CD8-positive, alpha-beta memory T cell (primary cell): ENCODE measurements at places on chromosomes 1 and 21. TPM values are rescaled to one million over a fixed set of nuclear protein-coding genes. Genes with fewer than 3 reads are reported as not detected.

The AZIN2 gene
- total RNA-seq: 2.1 TPM

The DIPK1A gene
- 10.9 TPM for total RNA-seq

The OPTC gene
- total RNA-seq: not detected

The KMO gene
- total RNA-seq: 1.4 TPM

The ITGB2 gene
- 165 TPM for total RNA-seq

The CDC42 gene
- total RNA-seq: 347 TPM

The KIF17 gene
- not detected for total RNA-seq

The CTXND2 gene
- not detected for total RNA-seq

The FCRL4 gene
- not detected for total RNA-seq

The MRPL9 gene
- total RNA-seq: 190 TPM

GRCh38 chr1:8312235-8313218, 5.4 kb upstream of the SLC45A1 start:
- peaks cover 12% of the 10 kb centered on the region for H3K27me3 ChIP-seq
- no peaks in the 10 kb centered on the region for H3K36me3 ChIP-seq
- peaks cover under 1% of the 10 kb centered on the region for H3K4me1 ChIP-seq
- H3K4me3 ChIP-seq: no peak overlapping the region
- H3K27ac ChIP-seq: no peak overlapping the region

DNA sequence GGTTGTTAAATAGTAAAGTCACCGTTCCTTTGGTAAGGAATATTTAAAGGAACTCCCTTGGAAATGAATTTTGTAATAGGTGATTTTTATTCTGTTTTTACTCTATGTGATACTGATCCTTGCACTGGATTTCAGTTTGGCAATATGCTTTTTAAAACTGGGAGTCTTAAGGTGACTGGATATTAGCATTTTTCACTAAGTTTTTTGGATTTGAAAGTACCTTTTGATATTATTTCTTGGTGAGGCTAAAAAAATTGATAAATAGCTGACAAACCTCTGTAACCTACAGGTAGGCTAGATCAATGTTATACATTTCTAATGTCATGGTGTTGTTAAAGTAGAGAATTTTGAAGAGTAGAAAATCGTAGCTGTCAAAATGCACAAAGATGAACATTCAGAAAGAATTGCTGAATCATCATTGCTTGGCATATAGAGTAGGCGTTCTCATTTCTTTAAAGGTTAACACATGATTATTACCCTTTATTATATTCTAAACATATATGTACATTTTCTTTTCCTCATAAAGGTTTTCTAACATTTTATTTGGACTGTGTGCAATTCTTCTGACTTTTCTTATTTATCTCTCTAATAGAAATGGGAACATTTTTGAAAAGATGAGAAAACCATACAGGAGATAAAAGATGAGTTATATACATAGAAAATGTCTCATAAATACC, 1.5 kb upstream of the DNAJB4 start:
- peaks cover 17% of the 10 kb centered on the region for H3K4me1 ChIP-seq
- H3K36me3 ChIP-seq: no peaks in the 10 kb centered on the region
- no peak overlapping the region for H3K4me3 ChIP-seq
- no peak for DNase-seq
- no peaks in the 10 kb centered on the region for H3K27me3 ChIP-seq
- peak overlapping the region; percentile 92 for H3K27ac ChIP-seq

GRCh38 chr1:22089134-22089571, 36.6 kb downstream of the CDC42 start:
- H3K4me3 ChIP-seq: peak overlapping the region; percentile 30
- H3K27ac ChIP-seq: no peak overlapping the region
- peaks cover 37% of the 10 kb centered on the region for H3K36me3 ChIP-seq
- no peaks in the 10 kb centered on the region for H3K27me3 ChIP-seq

- H3K36me3 ChIP-seq: peaks cover 41% of the 10 kb centered on the region
- H3K27me3 ChIP-seq: no peaks in the 10 kb centered on the region
- no peak for DNase-seq
- H3K4me3 ChIP-seq: no peak overlapping the region
These were observed 13.9 kb downstream of the HYI start for GRCh38 chr1:43439781-43440180.

DNA sequence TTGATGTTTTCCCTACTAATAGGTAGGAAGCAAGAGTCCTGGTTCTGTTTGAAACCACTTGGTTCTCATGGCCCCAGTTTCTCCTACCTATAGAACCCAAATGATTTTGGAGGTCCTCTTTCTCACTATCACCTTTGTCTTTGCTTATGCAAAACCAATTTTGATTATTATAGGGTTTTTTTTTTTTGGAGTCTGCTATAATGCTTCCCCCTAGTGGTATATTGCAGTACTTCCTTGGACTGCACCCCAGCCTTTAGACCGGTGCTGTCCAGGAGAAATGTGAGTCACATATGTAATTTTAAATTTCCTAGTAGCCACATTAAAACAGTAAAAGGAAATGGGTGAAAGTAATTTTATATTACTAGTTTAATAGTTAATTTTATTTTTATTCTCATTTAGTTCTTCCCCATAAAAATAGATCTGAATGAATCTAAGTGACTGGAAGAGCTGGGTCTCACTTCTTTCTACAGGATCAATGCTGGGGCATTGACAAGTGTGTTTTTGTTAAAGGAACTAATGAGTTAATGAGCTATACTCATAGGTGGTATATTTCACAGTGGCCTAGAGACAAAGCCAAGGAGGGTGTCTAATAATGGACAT, 10.6 kb downstream of the FCMR start:
- no peak overlapping the region for H3K27ac ChIP-seq
- peaks cover 89% of the 10 kb centered on the region for H3K4me1 ChIP-seq

DNA sequence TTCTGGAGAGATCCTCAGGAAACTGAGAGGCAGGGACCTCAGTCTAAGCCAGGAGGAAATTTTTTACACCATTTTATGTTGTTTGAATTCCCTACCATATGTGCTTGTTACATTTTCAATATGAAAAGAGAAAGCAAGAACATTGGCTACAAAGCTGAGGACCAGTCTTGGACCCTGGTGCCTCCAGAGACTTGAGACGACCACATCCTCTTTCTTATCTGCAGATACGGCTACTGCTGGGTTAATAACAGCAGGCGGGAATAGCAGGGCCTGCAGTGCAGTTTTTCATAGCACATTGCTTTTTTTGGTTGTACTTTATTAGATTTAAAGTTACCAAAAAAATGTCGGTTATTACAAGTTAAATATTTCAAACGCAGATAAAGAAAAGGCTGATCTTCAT, 3.9 kb downstream of the KDM4A start:
- no peak overlapping the region for H3K4me3 ChIP-seq
- no peaks in the 10 kb centered on the region for H3K27me3 ChIP-seq
- peaks cover 17% of the 10 kb centered on the region for H3K36me3 ChIP-seq
- no peak for DNase-seq
- H3K27ac ChIP-seq: no peak overlapping the region

DNA sequence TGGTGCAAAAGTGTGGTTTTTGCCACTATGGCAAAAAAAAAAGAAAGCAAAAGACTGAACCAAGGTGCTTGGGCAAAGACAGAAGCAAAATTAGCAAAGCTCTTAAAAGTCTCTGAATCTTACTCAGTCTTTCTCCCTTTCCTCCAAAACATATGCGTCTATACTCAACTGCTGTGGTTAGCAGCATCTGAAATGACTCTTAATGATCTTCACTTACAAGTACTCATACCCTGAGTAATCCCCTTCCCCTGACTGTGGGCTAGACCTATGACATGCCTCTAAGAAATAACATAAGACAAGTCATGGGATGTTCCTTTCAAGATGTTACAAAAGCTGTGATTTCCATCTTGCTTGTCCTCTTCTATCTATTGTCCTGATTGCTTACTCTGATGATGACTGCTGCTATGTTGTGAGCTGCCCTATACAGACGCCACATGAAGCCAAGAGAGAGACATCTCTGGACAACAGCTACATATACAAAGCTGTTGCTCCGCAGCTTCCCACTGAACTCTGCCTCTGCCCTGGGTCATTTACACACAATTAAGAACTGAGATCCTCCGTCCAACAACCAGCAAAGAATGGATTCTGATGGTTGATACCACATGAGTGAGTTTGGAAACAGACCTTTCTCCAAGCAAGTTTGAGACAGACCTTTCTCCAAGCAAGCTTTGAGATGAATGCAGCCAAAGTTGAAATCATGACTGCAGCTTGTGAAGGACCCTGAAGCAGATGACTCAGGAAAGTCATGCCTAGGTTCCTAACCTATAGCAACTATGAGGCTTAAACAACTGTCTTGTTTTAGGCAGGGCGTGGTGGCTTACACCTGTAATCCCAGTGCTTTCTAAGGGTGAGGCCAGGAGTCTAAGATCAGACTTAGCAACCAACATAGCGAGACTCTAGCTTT, 55.2 kb downstream of the PUM1 start:
- H3K27me3 ChIP-seq: no peaks in the 10 kb centered on the region
- H3K27ac ChIP-seq: no peak overlapping the region
- DNase-seq: no peak
- H3K4me1 ChIP-seq: peaks cover 61% of the 10 kb centered on the region
- no peak overlapping the region for H3K4me3 ChIP-seq
- no peaks in the 10 kb centered on the region for H3K36me3 ChIP-seq

GRCh38 chr1:46489638-46490405, at the start of gene DMBX1:
Gene DMBX1 (plus strand): TSS chr1:46489836. CDS start chr1:46507011, 17,175 bp downstream.
- H3K27me3 ChIP-seq: peaks cover 36% of the 10 kb centered on the region
- peak within 1 kb of the TSS; percentile 38 for H3K27ac ChIP-seq
- no peak for DNase-seq
- no peak within 1 kb of the TSS for H3K4me3 ChIP-seq

DNA sequence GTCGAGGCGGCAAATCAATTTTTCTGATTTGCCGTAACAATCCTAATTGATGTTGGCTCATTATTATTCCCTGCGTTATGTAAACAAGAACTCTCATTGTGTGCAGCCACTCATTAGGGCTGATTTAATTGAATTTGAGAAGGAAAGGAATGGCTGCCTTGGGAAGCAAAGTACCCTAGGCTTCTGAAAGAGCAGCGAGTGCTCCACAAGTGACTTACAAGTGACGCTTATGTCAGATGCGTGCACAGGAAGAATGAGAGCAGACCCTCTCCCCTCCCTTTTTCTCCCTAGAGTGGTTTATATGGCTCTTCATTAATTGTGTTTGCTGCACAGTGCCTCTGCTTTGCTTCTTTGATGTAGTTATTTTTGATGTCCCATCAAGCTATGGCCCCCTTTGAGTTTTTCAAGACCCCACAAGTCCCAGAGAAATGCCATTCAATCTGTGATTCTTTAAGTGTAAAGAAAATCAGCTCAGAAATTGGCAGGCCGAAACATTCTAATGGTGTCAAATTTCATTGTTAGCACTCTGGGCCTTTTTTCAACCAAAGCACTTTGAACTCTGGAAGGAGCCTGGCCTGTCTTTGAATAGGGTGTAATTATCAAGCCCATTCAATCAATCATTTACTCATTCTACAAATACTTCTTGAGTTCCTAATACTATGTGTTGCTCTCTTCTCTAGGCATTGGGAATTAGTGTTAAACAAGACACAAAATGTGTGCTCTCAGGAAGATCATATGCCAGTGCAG, 86.8 kb upstream of the VAV3 start:
- H3K27me3 ChIP-seq: no peaks in the 10 kb centered on the region
- no peak for DNase-seq
- H3K36me3 ChIP-seq: no peaks in the 10 kb centered on the region
- no peak overlapping the region for H3K4me3 ChIP-seq
- H3K27ac ChIP-seq: no peak overlapping the region

DNA sequence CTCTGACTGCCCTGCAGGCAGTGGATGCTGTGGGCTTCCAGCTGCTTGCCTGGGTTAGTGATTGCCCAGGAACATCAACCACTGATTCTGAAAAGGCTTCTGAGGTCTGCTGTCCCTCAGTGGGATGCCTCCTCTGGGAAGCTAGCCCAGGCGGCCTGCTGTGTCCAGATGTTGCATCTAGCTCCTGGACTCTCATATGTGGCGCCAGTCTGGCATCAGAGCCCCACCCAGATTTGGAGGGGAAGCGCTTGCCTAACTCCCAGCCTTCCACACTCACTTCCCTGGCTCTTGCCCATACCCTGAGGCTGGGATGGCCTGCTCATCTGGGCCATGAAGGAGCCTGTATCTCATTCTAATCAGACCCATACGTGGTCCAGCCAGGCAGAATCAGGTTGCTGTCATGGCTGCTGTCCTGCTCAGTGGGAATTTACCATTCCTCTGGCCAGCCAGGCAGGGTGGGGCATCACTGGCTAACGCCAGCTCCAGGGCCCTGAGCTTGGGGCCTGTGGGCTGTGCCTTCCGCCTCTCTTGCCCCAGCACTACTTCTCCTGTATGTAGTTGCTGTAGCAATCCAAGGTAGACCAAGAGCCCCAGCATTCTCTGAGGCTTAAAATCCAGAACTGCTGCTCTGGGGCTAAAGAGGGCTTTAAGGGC, 4.1 kb downstream of the CSF1 start:
- no peaks in the 10 kb centered on the region for H3K27me3 ChIP-seq
- no peak for DNase-seq
- peaks cover 19% of the 10 kb centered on the region for H3K36me3 ChIP-seq
- H3K4me3 ChIP-seq: no peak overlapping the region

DNA sequence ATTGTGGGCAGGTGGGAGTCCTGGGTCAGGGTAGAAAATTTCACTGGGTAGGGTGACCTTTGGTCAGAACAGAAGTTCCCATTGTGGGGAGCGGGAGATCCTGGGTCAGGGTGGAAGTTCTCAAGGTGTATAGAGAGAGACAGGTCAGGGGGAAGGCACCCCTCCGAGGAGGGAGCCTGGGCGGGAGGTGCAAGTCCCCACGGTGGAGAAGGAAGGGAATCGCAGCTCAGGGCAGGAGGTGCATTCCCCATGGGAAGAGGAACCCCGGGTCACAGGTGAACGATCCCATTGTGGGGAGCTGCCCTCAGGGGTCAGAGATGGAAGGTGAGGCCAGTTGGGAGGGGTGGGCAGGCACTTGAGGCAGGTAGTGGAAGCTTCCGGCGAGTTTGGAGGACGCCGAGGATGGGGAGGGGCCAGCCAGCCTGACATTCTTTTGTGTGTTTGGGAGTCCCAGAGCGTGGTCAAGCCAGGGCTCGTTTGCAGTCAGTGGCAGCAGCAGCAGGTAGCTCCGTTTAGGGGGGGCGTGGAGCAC, 637 bp downstream of the LYPLA2 start:
- peak overlapping the region; percentile 95 for H3K4me3 ChIP-seq
- H3K27ac ChIP-seq: peak overlapping the region; percentile 83
- peak; percentile 22 for DNase-seq
- peaks cover 29% of the 10 kb centered on the region for H3K4me1 ChIP-seq
- peaks cover 5% of the 10 kb centered on the region for H3K36me3 ChIP-seq
- no peaks in the 10 kb centered on the region for H3K27me3 ChIP-seq

DNA sequence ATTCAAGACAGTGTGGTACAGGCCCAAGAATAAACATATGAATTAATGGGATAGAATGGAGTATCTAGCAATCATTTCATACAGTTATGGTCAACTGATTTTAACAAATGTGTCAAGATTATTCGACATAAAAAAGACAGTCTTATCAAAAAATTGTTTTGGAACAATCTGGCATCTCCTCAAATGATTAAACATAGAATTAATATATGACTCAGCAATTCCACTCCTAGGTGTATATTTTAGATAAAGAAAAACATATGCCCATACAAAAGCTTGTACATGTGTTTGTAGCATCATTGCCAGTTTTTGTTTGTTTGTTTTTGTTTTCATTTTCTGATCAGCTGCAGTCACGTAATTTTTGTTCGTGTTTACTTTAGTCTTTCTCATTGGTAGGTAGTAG, 1188.3 kb downstream of the BRINP3 start:
- DNase-seq: no peak
- H3K27ac ChIP-seq: no peak overlapping the region
- no peaks in the 10 kb centered on the region for H3K4me1 ChIP-seq
- H3K36me3 ChIP-seq: no peaks in the 10 kb centered on the region
- no peak overlapping the region for H3K4me3 ChIP-seq

- DNase-seq: peak; percentile 66
- H3K4me3 ChIP-seq: peak overlapping the region; percentile 53
- peaks cover 4% of the 10 kb centered on the region for H3K27me3 ChIP-seq
- no peak overlapping the region for H3K27ac ChIP-seq
- peaks cover 12% of the 10 kb centered on the region for H3K4me1 ChIP-seq
These were observed 618 bp downstream of the JAM2 start for GRCh38 chr21:25639551-25640201.
